ENCODE measurements at places on chromosomes 11 and 22.
A peak's percentile ranks its signal among the peaks of the same experiment; 100 is the strongest.

GRCh38 chr11:86067009-86067850, 1.7 kb downstream of the PICALM start:
- no peak for DNase-seq

DNA sequence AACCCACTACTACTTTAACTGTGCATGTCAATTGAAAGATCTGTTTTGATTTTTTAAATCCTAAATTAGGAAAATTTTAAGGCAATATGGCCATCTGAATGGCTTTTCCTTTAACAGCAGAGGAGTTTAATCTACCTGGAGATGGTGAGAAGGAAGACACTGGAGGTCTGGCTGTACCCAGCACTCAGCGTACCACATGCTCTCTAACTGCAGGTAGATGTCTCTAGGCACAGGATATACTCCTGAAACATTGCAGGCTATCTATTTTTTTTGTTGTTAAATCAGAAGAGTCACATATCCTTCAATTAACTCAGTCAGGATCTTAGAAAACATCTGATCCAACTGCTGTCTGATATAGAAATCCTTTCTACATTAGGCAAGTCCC, 17.3 kb upstream of the CASTOR1 start:
- DNase-seq = no peak

- DNase-seq = no peak
These were observed at the start of gene PRSS23 for GRCh38 chr11:86800076-86800959. PRSS23 (plus strand) TSS chr11:86800542; CDS start chr11:86807644, 7,102 bp downstream.

DNA sequence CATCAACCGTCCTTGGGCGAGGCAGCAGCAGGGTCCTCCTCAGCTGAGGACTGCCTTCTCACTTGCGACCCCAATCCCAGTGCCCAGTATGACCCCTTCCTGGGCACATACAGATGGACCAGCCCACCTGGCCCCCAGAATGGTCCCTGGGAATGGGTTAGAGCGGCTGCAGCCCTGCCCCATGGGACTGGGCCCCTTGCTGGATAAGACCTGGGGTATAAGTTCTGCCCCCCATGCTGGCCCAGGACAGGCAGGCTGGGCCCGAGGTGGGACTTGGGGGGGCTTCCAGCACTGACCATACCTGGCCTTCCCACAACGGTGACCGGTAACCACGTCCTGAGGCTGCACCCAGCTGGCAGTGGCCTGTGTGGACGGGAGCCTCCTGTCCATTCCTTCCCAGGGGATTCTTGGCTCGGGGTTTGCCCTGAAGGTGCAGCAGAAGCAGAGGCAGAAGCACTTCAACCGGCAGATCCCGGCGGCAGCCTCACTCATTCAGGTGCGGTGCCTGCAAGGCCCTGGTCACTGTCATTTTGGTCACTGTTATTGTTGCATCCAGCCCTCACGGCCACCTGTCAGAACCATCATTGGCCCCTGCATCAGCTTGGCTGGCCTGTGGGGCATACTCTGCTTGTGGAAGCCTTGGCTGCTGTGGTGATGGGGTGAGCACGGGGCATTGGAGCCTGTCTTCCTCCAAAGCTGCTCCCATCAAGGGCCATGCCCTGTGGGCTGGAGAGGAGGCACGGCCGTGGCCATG, 114.8 kb downstream of the KCNQ1OT1 start:
- DNase-seq = no peak

- no peak for DNase-seq
These were observed 54.8 kb downstream of the NAT10 start for GRCh38 chr11:34160049-34160721.

GRCh38 chr11:102428696-102429095, 23.9 kb downstream of the TMEM123 start:
- DNase-seq = no peak

- no peak for DNase-seq
These were observed 46.4 kb downstream of the RAB30 start for GRCh38 chr11:83025267-83025704.

- no peak for DNase-seq
These were observed 44.0 kb downstream of the FDX1 start for GRCh38 chr11:110473706-110474105.

DNA sequence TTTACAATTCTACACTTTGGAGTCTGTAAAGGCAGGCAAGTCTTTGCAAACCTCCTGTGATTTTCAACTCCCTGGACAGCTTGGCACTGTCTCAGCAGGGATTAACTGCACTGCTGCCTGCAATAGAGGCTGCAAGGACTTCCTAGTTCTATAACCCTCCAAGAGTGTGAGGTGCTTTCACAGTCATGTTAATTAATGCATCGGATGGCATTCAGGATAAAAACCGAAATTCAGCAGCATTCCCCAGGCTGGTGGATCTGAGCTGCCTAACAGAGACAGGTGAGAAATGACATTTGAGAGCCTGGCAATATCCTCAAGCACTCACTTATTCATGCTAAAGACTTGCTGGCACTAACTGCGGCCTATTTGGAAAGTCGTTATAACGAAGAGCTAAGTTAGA, 85.0 kb downstream of the LARGE1 start:
- no peak for DNase-seq

DNA sequence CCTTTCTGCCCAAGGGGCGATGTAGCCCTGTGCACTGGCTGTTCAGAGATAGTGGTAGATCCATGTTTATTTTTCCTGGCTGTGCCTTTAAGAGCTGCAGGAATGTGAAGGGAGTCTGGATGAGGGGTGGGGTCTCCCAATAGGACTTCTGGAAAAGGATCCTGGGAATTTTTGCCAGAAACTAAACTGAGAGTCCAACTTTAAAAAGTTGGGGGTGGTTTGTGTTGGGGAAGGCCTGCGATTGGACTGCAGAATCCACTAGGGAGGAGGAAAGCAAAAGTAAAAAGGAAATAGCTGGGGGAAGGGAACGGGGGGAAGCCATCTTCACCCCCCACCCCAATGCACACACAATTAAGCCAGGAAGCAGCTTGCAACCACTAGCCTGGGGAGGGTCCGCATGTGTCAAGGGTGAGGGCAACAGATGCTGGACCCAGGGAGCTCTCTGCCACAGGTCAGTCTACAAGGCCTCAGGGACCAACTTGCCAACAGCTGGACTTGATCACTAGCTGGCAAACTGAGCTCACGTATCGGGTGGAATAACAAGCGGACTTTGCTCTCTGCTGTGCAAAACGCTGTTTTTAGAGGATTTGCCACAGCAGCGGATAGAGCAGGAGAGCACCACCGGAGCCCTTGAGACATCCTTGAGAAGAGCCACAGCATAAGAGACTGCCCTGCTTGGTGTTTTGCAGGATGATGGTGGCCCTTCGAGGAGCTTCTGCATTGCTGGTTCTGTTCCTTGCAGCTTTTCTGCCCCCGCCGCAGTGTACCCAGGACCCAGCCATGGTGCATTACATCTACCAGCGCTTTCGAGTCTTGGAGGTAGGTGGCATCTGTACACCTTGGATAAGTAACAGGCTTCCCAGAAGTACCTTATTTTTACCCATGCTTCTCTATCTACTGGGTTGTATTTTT, at the start of gene OLFML1:
Gene OLFML1, plus strand, starts transcription at position 321 of the 912 bp plus-strand sequence. Its CDS starts 370 bp downstream, at position 691.
- DNase-seq = no peak

GRCh38 chr22:24129980-24130379, 51.3 kb upstream of the SUSD2 start:
- no peak for DNase-seq

- DNase-seq = no peak
These were observed 769 bp downstream of the MAFF start for GRCh38 chr22:38202437-38203089.

DNA sequence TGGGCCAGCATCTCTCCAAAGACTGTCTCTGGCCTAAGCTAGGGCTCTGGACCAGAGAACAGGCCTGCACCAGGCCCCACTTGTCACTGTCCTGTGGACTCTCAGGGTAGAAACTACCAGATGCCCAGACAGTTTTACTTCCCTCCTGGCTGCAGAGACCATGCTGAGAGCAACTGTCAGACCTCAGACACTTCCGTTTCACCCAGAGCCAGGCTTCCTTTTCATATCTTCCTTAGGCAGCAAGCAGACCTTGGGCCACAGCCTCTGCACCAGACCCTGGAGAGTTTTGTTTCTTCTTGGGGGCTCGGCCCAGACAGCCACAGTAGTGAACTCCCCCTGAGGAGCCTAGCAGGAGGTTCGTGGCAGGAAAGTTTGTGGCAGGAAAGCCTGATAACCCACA, 12.1 kb upstream of the FCHSD2 start:
- DNase-seq = no peak

GRCh38 chr11:65890324-65891218, at the start of gene CCDC85B:
CCDC85B (plus strand) TSS chr11:65890673; CDS start chr11:65890784, 111 bp downstream.
- DNase-seq = peak; percentile 98

DNA sequence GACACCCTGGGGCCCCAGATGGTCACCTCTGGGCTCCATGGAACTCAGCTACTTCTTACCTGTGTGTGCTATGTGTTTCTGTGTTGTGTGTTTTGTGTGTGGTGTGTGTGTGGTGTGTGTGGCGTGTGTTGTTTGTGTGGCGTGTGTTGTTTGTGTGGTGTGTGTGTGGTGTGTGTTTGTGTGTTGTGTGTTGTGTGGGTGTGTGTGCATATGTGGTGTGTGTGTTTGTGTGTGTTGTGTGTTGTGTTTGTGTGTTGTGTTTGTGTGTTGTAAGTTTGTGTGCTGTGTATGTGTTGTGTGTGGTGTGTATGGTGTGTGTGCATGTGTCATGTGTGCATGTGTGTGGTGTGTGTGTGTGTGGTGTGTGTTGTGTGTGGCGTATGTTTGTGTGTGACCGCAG, 3.8 kb upstream of the WNT7B start:
- no peak for DNase-seq
